ENCODE measurements at places on chromosomes 5 and 9. TPM values are rescaled to one million over a fixed set of nuclear protein-coding genes. Genes with fewer than 3 reads are reported as not detected.

GRCh38 chr9:129102791-129103594 lies 7.6 kb downstream of the CRAT start:
- DNase-seq = peak; percentile 39

GRCh38 chr5:135341696-135342550 lies 57.1 kb downstream of the MACROH2A1 start:
- no peak for DNase-seq

DNA sequence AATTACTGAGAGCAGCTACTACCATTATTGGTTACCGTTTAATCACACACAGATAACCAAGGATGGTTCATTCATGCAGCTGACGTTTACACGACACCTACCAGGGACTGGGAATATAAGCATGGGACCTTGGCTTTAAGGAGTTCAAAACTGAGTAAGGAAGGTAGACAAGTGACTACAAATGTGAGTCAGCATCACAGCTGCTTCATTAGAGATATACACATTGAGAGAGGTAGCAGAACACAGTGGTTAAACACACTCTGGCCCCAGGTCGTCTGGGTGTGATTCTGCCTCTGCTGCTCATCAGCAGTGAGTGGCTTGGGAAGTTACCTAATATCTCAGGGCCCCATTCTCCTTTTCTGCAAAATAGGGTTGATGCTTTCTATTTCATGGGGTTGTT lies 268.6 kb downstream of the NR3C1 start:
- DNase-seq = peak; percentile 67

DNA sequence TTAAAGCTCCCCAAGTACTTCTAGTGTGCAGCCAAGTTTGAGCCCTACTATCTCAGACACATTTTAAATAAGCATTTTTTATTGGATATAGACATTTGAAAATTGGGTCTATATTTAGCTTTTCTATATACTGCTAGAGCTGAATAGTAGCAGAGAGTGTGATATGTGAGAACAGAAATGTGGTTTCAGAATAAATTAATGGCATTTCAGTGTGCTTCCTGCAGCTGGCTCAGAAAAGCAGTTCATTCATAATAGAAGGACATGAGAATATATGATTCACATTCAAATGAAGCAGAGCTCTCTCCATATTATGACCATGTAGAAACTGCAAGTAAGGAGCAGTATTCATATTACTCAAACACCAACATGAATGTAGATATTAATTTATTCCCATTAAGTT lies 464.0 kb downstream of the PTPRD start:
- DNase-seq = no peak

DNA sequence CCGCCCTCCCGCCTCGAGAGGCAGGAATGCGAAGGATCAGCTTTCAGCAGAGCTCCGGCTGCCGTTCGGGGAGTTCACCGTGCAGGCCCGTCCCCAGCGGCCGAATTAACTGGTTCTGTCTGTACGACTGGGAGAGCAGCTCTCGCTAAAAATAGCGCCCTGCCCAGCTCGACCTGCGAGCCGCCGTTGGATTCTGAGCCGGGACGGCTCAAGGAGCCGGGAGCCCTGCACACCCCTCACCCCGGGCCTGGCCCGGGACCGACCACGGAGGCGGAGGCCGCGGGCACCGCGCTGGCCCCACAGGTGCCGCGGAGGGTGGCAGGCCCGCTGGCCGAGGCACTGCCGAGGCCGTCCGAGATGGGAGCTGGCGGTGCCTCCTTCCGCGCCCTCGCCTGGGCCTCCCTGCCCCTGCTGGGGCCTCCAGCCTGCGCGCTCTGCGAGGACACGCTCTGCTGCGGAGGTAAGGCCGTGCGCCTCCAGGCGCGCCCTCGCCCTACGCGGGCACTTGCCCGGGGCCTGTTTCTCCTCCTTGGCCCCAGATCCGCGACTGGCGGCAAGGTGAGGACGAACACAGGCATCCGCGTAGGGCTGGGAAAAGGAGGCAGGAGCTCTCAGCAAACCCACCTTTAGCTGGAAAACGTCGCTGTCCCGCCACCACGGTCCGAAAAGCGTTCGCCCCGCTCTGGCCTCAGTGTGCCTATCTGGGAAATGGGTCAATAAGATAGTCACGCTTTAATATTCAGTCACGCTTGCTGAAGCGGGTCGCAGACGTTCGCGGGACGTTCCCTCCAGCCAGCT lies 53.1 kb upstream of the DAB2IP start:
- peak; percentile 30 for DNase-seq

DNA sequence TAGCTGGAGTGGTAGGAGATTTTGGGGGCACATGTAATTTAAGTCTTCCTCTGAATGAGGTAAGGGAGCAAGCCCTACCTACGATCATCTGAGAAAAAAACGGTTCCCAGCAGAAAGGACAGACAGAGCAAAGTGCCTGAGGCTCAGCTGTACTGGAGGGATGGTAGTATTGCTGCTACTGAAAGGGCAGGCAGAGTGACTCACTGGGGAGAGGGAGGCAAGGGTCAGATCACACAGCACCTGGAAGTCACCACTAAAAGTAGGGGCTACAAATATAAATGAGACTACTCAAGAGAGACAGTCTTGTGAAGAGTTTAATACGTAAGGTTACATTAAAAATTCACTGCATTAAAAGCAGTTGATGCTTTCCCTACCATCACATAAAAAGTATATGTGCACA lies 75.9 kb downstream of the NFIB start:
- peak; percentile 49 for DNase-seq

GRCh38 chr5:50768634-50769033 lies 102.2 kb downstream of the PARP8 start:
- DNase-seq = no peak

- DNase-seq = no peak
Measured at GRCh38 chr9:96350866-96351265, 32.6 kb downstream of the SLC35D2 start.

DNA sequence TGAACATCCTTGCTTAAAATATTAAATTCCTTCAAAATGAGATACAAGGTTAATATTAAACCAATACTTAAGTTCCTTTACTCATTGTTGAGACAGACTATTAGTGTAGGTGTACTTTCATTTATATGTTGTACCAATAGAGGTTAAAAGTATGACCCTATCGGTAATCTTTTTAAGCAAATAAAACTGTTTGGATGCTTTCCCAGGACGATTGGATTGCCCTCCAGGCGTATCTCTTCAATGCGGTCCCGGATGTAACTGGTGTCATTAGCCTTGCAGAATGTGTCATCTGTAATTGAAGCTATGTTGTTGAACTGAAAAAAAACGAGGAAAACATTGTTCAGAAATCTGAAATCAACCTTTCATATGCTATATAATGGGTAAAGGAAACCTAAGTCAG lies 18.9 kb downstream of the OGN start:
- DNase-seq = no peak

DNA sequence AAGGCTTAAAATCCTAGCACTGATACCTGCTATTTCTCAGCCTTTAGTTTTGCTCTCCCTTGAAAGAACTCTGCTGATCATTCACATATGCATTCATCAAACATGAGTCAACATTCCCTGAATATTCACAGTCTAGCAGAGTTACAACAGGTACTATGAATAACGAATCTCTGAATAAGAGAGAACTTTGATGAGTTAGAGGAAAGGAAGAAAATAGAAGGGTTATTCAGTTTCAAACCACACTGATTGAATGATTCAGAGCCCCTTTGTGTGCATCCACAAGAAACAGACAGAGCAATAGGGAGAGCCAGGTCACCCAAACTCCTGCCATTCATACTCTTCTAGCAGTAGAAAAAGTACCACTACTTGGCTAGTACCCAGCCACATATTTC lies 36.0 kb downstream of the FOXD1 start:
- DNase-seq = peak; percentile 50

DNA sequence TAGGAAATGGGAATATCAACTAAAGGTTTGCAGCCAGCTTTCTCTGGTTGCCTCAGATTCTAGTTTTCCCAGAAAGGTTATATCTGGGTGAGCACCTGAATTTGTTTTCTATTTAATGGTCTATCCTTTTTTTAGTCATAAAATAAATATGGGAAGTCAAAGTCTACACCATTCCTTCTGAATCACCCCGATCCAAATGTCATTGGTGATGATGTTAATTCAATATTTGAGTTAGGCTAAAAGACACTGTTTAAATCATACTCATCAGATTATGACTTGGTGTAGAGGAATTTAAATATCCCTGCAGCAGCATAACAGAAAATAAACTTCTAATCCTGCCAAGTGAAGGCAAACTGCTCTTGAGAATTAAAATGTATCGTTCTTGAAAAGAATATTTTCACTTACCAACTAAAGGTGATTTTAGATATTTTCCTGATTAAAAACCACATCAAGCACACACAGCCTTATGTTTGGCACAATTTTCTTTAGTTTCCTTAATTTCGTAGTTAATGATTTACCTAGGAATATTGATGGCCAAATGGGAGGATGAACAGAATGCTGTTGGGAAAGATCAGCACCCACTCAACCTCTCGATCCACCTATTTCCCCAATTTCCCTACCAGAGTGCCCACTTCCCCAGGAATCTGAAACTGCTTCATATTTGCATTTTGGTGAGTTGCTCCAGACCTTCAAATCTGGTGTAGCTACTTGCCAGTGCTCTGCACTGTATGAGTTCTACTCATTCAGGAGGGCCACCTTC lies 103.1 kb upstream of the TSLP start:
- DNase-seq = peak; percentile 13

GRCh38 chr9:97562542-97562941 lies 61.1 kb downstream of the TMOD1 start:
- no peak for DNase-seq

DNA sequence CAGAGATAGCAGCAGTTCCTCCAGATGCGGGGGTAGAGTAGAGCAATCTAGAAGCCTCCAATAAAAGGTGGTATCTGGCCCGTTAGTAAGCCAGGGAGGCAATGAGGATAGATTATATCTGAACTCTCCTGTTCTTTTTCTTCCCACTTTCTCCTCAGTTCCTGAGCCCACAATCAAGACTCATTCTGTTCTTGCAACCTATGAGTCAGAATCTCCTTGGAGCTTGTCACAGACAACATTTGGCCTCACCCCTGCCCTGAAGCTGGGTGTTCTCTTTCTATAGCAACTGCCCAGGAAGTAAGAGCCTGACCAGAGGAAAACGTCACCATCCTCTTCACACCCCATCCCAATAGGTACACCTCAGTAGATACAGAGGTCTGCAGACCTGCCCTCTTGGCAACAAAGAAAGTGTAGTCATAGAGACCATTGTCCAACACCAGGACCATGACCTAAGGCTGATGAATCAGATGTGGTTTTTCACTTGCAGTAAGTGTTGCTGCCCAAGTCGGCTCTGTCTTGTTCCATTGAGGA lies 76.3 kb upstream of the PCA3 start:
- DNase-seq = peak; percentile 96

- no peak for DNase-seq
Measured at GRCh38 chr9:99352826-99353225, 130.7 kb downstream of the SEC61B start.

DNA sequence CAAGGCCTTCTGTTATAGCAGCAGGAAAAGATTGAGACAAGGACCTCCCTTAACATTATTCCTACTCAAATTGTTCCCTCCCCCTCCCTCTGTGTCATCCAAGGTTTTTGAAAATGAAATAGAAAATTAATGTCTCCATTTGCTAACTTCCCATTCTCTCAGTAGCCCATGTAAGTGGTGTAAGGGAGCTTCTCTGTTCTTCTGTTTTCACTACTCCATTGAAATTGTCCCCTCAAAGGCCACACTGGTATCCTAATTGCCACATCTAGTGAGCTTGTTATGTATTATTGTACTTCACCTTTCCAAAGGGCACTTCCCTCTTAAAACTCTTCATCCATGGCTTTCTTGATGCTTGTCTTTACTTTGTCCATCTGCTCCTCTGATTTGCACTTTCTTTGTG lies 131.2 kb upstream of the PIK3R1 start:
- no peak for DNase-seq

DNA sequence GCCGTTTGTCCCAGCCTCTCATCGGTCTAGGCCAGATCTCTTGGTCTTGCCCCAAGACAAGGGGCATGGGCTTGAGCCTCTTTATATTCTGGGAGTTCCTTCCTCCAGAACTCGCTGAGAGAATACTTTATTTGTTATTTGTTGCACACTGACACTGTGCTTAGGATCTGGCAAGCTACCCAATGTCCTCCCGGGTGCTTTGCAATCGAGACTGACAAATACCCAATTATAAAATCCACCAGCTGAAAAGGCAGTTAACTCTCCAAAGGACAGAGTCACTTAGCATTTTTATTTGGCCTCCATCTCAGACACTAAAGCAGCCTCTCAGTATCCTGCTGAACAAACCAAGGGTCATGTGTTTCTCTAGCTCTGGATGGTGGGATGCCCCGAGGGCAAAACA lies 500.2 kb upstream of the DAP start:
- no peak for DNase-seq

DNA sequence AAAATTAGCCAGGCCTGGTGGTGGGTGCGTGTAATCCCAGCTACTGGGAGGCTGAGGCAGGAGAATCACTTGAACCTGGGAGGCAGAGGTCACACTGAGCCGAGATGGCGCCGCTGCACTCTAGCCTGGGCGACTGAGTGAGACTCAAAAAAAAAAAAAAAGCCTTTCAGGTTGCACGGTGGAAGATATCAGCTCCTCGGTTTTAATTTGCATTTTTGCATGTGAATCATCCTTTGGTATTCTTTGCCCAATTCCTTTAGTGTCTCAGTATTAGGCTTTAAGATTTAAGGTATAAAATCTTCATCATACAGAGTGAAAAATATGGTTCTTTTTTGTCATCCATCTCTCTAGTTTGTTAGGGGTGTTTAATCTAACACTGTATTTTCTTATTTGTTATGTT lies 173.6 kb upstream of the S1PR3 start:
- DNase-seq = no peak

GRCh38 chr5:89179731-89180130 lies 296.7 kb upstream of the MEF2C start:
- no peak for DNase-seq

DNA sequence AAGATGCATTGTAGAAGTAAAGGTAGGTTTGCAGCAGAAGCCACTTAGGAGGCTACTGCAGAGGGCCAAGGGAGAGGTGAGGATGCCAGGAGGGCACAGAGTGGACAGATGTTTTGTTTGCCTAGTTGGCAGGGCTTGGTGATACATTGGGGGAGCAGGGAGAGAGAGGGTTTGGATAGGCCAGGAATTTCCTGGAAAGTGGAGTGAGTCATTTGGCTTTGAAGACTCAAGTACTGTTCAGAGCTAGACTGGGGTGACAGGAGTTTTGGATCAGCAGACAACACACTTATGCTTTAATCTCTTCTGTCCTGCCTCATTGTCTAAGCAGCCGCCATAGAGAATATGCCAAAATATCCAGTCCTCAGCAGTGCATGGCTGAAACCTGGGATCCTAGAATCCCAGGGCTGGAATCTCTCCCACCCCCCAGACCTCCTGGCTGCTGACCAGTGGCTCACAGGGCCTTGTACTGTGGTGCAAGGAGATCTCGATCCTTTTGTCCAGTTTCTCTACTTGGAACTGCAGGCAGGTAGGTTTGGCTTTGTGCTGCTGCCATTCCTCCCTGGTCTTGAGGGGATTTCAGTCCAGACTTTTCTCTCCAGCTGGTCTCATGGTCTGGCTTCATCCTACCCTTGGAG lies 11.0 kb downstream of the TMEM268 start:
- peak; percentile 84 for DNase-seq

PHF24 gene
- not detected for total RNA-seq

SPINK1 gene
- not detected for total RNA-seq

PCDHB13 gene
- 5.1 TPM for total RNA-seq

DIRAS2 gene
- total RNA-seq = 0.13 TPM

ARL14EPL gene
- 0.40 TPM for total RNA-seq

PDE6A gene
- total RNA-seq = 0.58 TPM

RELL2 gene
- 5.2 TPM for total RNA-seq
